ENCODE measurements at places on chromosomes 16 and 17.

DNA sequence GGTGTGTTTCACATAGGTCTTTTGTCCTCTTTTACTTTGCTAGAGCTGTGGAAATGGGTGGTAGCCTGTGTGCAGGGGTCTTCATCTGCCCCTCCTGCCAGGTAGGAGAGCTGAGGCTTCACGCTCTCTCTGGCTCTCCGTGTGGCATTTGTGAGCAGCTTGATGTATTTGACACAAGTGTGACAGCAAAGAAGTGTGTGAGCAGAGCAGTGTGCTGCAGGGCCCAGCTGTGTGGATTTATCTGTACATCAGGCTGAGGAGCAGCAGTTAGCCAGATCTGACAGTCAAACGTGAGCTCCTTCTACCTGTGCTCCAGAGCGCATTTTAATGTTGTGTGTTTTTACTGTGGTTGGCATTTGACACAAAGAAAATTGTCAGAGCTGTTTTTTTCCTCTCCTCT, 101.8 kb downstream of the FTO start:
- DNase-seq = no peak

DNA sequence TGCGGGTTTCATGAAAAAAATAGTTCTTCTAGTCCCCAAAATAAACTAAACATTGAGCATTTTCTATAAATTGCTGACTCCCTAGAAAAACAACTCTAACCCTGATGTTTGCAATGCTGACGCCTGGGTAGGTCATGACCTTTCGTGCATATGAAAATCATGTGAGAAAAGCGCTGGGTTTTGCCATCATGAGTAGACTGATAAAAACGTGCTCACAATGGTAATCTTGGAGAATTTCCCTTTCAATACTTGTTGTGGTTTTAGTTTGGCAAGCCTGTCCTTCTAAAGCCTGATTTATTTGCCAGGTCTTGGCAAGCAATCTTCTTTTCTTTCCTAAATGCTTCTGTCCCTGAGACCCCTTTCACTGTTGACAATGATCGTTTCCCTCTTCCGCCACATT, 4.0 kb upstream of the CLEC10A start:
- no peak for DNase-seq

DNA sequence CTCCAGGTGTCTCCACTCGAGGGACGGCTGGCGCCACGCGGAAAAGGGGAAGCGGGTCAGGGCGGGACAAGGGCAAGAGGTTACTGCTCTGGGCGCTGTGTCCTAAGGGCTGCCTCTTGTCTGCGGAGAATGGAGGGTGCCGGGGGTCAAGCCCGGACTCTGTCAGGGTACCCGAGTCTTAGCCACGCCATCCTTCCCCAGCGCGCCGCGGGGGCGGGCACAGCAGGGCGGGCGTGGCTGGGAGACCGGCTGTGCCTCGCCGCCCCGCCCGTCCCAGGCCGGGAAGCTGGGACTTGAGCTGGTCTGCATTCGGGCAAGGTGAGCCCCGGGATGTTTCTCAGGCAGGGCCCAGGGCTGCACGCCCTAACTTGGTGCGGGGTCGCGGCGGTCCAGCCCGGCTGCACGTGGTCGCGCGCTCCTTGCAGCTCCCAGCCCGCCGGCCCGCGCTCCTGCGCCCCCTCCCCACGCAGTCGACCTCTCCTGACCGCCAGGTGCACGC, 6.2 kb upstream of the ACTG1 start:
- DNase-seq = no peak

DNA sequence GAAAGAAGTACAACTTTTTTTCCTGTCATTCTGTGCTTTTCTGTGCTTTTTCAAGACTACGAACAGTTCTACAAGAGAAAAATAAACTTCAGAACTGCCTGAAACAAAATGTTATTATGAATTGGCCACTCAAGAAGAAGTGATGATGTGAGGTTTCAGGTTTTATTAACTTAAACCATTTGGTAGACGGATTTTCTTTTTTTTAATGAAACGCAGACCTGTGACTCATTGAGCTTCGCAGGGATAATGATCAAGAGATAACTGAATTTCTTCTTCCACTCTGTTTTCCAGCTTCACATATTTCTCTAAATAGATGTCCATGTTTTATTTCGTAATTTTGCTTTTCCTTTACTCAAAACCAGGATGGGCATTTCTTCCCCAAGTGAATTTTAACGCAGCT, 32.7 kb downstream of the AIPL1 start:
- no peak for DNase-seq

- no peak for DNase-seq
These were observed 228.8 kb downstream of the CDH11 start for GRCh38 chr16:64892835-64893785.

- no peak for DNase-seq
These were observed 12.2 kb downstream of the C16orf95 start for GRCh38 chr16:87304951-87305350.

DNA sequence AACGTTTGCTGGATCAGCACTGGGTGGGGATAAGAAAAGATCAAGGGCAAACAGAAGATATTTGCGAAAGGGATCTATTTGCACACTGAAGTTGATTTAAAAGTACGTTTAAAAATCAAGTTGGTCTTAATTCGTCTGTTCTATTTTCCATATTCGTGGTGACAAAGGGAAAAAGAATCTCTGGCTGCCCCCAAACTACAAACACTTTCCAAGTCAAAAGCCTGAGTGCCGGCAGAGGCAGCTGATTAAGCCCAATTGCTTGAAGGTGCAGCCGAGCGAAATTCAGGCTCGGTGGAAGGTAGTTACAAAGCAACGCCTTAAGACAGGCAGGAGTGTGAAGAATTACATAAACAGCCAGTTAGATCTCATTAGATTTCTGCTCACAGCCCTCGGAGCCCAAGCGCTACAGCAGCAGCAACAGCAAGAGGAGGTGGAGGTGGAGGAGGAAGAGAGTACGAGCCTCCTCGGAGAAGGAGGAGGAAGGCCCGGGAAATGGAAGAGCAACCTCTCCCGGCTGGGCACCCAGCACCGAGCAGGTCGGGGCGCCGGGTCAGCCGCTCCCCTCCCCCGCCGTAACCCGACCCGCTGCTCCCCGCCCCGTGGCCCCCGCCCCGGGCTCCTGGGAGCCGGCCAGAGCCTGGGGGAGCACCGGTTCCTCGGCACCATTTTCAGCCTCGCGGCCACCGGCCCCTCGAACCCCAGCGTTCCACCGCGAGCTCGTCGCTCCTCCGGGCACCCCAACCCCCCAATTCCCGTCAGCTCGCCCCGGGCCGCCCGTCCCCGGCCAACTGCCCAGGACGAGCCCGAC, 890 bp downstream of the TOB1 start:
- peak; percentile 37 for DNase-seq

DNA sequence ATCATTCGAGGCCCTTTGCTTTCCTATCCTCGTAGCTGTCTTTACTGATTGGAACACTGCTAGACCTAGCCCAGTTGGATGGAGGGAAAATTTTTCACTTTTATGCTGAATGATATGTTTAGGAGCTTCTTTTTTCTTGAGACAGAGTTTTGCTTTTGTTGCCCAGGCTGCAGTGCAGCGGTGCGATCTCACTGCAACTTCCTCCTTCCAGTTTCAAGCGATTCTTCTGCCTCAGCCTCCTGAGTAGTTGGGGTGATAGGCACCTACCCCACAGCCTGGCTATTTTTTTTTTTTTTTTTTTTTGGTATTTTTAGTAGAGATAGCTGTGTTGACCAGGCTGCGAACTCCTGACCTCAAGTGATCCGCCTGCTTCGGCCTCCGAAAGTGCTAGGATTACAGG, 17.3 kb upstream of the PSMC5 start:
- DNase-seq = no peak

DNA sequence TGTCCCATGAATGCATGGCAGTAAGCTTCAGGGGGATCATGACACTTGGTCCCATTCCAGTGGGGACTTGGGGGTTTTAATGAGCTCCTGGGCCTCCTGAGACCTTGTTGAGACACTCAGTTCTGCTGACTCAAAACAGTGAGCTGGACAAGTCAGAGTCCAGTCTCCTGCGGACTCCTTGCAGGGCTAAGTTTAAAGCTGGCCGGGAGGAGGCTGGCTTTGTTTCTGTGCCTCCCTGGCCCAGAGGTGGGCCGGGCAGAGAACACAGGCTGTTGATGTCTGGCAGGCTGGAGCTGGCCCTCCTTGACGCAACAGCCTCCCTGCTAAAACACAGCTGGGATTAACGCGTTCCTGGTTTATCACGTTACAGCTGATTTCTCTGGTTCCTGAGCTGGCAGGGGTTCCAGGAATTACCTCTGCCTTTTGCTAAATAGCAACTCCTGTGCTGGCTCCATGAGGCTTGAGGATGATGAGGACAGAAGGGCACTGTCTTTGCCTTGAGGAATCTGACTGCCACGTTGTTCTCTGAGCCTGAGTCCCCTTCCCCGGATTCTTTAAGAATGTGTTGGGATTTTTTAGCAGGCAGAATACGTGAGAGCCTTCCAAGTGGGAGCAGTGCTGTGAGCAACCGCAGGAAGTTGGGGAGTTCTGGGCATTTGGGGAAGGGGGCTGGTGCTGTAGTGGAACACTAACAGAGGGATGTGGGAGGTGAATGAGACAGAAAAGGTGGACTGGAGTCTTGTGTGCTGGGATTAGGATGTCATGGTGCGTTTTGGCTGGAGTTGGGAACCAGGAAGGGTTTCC, 2.0 kb downstream of the GPT2 start:
- no peak for DNase-seq

GRCh38 chr17:19363460-19364035, 1.0 kb upstream of the B9D1 start:
- DNase-seq = no peak

- DNase-seq = no peak
These were observed 49.5 kb downstream of the NKD1 start for GRCh38 chr16:50597563-50598255.

GRCh38 chr17:44204441-44204882, 4.8 kb upstream of the ATXN7L3 start:
- DNase-seq = no peak

DNA sequence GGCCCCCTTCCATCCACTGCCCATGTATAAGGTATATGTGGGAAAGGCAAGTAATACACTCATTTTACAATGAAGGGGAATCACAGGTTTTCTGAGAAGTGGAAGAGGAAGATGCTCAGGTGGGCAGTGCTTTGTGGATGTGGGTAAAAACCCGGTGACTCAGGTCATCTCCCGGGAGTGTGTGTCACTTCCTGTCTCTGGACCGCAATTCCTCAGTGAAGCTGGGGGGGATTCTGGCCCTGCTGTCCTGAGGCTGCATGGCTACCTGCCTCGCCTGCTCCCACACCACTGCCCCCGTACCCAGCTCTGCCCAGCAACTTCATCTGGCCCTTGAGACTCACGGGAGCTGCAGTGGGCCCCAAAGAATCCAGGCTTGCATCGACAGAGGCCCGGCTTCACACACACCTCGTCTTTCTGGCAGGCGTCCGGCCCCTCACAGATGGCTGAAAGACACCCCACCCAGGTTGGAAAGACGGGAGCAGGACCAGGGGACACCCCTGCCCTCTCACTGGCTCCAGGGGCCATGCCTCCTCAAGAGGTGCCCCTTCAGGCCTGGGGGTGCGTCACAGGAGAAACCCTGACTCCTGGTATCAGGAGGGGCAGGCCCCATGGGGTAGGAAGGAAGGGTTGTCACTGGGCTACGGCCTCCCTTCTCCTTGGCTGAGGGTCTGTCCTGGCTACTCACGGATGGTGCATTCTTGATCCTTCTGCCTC, 882 bp downstream of the SCARF1 start:
- DNase-seq = no peak

DNA sequence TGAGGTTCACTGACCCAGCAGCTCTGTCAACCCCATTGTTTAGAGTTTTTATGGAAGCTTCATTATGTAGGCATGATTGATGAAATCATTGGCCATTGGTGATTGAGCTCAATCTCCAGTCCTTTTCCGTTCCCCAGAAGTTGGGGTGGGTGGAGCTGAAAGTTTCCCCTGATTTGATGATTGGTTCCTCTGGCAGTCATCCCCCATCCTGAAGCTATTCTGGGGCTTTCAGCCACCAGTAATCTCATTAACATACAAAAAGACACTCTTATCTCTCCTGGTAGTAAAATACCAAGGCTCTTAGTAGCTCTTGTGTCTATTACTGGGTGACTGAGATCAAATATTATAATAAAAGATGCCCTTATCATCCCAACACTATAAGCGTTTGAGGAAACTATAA, 67.1 kb downstream of the TANC2 start:
- DNase-seq = no peak

GRCh38 chr17:29257756-29258155, 11.1 kb downstream of the CRYBA1 start:
- DNase-seq = no peak

GRCh38 chr17:6603744-6604325, 36.7 kb downstream of the KIAA0753 start:
- DNase-seq = no peak

DNA sequence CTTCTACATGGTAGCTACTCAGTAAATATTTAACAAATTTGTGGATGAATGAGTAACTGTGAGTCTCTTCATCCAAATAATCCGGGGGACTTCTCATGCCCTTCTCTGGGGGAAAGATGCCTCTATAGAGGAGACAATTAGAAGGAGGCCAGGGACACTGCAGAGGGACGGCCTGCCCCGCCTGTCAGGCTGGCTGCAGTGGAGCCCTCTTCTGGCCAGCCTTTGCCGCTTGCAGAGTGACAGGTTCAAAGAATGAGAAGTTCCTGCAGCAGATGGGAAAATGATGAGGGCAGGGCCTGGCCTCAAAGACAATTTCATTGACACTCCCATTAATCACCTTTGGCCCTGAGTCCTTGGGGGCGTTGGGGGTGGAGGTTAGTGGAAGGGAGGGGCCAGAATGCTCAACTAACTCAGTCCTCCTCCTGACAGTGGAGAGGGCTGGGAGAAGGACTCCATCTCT, 339.0 kb downstream of the MAF start:
- no peak for DNase-seq

- no peak for DNase-seq
These were observed 11.6 kb downstream of the ST6GALNAC1 start for GRCh38 chr17:76631821-76632565.
